ENCODE measurements at places on chromosomes 3 and 15.

- DNase-seq = no peak
These were observed 88.6 kb upstream of the ZNF385D start for GRCh38 chr3:21839592-21839991.

DNA sequence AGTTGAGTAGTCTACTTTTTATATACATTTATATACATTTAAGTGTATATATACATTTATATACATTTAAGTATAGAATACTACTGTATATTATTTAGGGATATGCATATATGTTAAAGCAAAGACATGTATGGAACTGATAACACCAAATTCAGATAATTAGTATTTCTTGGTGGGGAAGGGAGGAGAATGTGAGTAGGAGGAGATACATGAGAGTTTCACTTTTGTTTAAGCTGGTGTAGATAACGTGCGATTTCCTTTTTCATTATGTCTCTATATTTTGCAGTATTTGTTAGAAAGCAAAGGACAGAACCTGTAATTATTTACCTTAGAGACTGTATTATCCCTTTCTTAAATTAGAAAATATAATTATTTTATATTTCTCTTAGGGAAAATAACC is 16.6 kb upstream of the NIT2 start:
- no peak for DNase-seq

- peak; percentile 3 for DNase-seq
These were observed 26.6 kb downstream of the MIX23 start for GRCh38 chr3:122356402-122356801.

GRCh38 chr3:178709051-178709450 is 172.8 kb downstream of the KCNMB2 start:
- DNase-seq = no peak

GRCh38 chr15:87634361-87634760 is 622.2 kb downstream of the NTRK3 start:
- no peak for DNase-seq

GRCh38 chr3:189833996-189834395 is 202.8 kb downstream of the TP63 start:
- DNase-seq = no peak

- no peak for DNase-seq
These were observed 70.7 kb downstream of the WNT5A start for GRCh38 chr3:55416331-55416821.

DNA sequence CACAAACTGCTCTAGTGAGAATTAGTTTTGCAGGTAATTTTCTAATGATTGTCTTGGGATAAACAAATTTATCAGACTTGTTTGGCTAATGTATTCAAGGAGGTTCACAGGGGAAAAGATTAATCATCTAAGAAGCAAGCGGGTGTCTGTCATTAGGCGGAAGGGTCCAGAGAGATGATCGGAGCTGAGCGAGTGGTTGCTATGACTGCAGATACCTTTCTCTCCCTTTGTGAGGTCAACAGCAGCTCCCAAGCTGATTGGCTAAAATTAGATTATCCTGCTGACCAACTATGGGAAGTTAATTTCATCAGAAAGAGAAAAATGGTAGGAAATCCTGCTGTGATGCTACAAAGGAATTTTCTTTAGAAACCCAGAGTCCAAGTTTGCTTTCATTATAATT is 276.0 kb downstream of the SOX2 start:
- DNase-seq = no peak

- DNase-seq = no peak
These were observed 46.1 kb downstream of the RFTN1 start for GRCh38 chr3:16467393-16467792.

GRCh38 chr15:74775132-74775562 is 6.7 kb upstream of the CSK start:
- no peak for DNase-seq

GRCh38 chr3:71690341-71690841 is 34.8 kb downstream of the EIF4E3 start:
- no peak for DNase-seq

GRCh38 chr15:65095011-65095746 is 18.6 kb downstream of the KBTBD13 start:
- no peak for DNase-seq

- DNase-seq = no peak
These were observed 36.7 kb downstream of the FLNB start for GRCh38 chr3:58044691-58045483.

DNA sequence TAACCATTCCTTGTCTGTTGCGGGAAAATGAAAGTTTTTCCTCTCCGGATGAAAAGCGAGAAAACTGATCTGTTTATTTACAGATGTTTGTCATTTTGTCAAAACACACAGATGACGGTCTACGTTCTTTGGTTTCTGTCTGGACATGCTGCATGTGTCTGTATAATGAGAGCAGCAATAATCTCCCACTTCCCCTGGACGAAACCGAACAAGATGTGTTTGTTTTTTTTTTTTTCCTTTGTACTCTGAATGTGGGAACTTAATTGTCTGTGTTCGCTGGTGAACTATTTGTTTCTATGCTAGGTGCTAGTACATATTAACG is 33.6 kb downstream of the PTPRG start:
- no peak for DNase-seq

- no peak for DNase-seq
These were observed 300.7 kb downstream of the WDR72 start for GRCh38 chr15:53458736-53459135.

GRCh38 chr3:100076731-100077529 is 37.4 kb downstream of the FILIP1L start:
- no peak for DNase-seq
